ENCODE measurements at places on chromosomes 4 and X.

GRCh38 chr4:69970071-69970470 is 4.5 kb upstream of the CSN2 start:
- DNase-seq, result no peak

GRCh38 chr4:77599378-77599777 is 6.2 kb upstream of the CXCL13 start:
- DNase-seq, result peak; percentile 67

- no peak for DNase-seq
Observed at GRCh38 chr4:151641983-151642382, 118.8 kb downstream of the GATB start.

- no peak for DNase-seq
Observed at GRCh38 chr4:148961526-148961925, 519.3 kb upstream of the NR3C2 start.

DNA sequence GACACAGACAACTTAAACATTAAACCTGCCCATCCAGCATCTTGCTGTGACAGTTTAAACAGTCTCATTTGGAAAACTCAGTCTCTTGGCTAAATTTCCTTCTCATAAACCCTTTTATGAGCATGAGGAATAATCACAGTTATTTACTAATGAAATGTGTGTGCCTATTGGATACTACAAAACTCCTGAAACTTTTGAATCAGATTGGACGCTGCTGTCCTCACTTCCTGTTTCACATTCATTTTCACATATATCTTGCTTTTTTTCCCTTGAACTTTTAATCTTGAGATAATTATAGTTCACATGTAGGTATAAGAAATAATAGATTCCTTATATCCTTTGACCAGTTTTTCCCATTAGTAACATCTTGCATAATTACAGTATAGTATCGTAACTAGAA is 111.7 kb downstream of the CDKL5 start:
- DNase-seq, result no peak

DNA sequence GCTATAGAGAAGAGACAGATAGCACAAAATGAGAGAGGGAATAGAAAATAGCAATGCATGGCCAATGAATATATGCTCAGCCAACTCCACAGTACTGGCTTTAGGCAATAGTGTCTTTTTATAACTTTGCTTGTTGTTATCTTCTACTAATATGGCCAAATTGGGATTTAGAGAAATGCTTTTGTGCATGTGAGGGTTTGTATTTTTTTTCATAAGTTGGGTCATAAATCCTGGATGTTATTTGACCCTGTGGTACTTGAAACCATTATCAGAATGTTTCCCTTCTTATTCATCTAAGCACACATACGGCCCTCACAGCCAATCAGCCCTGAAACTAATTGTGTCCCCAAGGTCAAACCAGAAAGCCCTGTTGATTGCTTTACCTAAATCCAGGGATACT is 35.2 kb upstream of the LPAR4 start:
- no peak for DNase-seq

DNA sequence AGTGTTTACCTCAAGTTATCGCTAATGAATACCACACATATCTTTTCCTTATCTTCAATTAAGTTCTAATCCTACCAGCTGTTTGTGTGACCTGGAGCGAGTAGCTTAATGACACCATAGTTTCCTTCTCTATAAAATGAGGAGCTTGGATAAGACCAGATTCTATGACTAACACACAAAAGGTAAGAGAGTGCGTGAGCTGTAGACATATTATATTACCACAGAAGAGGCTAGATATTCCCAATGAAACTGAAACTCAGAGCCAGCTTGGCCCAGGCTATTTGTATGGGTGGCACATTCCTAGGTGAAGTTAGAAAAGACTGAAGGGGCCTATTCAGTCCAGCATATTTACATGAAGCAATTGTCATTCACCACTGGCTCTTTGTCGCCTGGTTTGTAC is 30.2 kb downstream of the ASB5 start:
- DNase-seq, result no peak

- DNase-seq, result no peak
Observed at GRCh38 chr4:133594390-133595207, 445.5 kb downstream of the PCDH10 start.

- peak; percentile 67 for DNase-seq
Observed at GRCh38 chr4:169723207-169723965, 34.4 kb downstream of the HPF1 start.

GRCh38 chr4:162841753-162842152 is 324.9 kb downstream of the NAF1 start:
- DNase-seq, result no peak

DNA sequence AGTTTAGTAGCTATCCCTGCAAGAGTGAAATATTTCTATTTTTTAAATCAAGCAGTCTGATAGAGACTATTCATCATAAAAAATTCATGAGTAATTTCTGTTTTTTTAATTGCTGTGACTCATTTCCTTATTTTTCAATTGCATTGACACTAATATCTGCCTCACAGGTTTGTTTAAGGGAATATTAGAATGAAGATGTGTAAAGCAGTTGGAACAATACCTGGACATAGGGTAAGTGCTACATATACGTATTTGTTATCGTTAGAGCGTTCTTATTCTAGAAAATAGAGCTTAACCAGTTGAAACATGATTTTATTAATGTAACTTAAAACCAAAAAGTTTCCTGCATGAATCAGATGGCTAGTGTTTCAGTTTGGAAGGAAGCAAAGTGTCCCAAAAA is 2211.3 kb downstream of the PCDH7 start:
- DNase-seq, result no peak

- no peak for DNase-seq
Observed at GRCh38 chrX:118115953-118116712, 477 bp downstream of the KLHL13 start.

DNA sequence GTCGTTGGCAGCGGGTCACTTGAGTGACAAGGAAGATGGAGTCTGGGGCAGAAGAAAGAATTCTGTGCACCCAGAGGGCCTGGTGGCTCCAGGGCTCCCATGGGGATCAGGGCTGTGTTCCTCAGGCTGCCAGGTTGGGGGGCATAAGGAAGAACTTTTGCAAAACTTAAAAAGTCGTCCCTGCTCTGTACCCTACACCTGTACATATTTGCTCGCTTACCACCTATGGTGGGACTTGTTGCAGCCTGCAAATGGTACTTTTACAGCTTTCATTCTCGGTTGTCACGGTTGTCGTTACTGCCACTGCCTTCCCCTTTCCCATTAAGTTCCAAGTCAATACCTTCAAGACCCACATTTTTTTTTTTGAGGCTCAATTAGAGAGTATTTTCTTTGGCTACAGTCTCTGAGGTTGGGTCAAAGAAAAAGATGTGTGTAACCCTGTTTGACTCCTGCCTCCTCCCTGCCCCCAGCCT is 9.1 kb downstream of the ARX start:
- no peak for DNase-seq
